Stimulated activated CD4-positive, alpha-beta T cell treated with anti-CD3 and anti-CD28 coated beads, Interleukin-15, amount 100 ng/mL, for 24 hours (primary cell): ENCODE measurements at places on chromosomes 4 and X.
A peak's percentile ranks its signal among the peaks of the same experiment; 100 is the strongest.

- DNase-seq, result no peak
Measured at GRCh38 chr4:183591301-183591700, 67.7 kb downstream of the RWDD4 start.

DNA sequence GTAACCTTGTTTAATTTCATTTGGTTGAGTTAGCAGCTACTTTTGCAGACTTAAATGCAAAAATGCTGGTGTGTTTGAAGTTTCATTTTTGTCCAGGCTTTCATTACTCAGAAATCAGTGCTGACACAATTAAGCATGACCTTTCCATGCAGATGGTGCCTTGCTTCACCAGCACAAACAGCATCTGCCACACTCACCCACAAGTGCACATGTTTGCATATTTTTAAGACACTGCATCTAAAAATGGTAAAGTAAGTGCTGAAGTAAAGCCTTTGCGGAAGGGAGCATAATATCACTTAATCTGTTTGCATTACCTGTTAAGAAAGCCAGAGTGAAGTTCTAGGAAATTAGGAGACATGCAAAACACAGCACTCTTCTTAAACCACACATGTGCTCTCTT lies 7.3 kb upstream of the DAPP1 start:
- DNase-seq, result no peak

- no peak for DNase-seq
Measured at GRCh38 chr4:105361053-105361452, 112.8 kb downstream of the PPA2 start.

- no peak for DNase-seq
Measured at GRCh38 chrX:2336181-2336580, 164.6 kb downstream of the DHRSX start.

DNA sequence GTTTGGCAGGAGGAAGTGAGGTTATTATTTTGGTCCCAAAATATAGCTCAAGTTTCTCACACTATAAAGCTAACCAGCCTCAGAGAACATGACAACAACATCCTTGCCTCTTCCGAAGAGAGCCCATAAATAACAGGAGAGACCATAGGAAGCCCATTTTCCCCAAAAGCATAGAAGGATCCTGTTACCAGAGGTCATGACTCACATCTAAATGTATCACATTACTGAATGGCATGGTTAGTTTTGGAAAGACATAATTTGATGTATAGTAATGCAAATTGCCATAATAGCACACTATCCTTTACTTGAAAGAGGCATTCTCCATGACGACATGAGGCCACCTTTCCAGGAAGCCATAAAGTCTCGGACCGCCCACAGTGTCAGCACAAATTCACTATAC lies 238.8 kb upstream of the GRIA3 start:
- no peak for DNase-seq

GRCh38 chr4:144302704-144303536 lies 162.4 kb upstream of the GYPA start:
- DNase-seq, result no peak

DNA sequence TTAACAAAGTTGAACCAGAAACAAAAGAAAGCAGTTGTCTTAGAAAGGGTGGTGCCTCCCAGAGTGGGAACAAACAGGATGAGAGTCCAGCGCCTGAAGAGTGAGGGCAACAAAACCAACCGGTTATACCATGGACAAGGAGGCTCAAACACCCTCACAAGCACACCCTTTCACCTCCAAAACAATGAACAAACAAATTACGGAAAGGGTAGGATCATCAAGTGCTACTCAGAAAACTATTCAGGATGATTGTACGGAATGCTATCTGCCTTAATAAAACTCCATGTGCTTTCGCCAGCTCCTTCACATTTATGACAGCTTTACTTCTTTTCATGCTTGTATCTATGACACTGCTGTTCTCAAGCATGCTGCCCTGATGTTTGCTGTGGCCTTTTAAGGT lies 26.8 kb downstream of the SLC39A8 start:
- DNase-seq, result no peak

DNA sequence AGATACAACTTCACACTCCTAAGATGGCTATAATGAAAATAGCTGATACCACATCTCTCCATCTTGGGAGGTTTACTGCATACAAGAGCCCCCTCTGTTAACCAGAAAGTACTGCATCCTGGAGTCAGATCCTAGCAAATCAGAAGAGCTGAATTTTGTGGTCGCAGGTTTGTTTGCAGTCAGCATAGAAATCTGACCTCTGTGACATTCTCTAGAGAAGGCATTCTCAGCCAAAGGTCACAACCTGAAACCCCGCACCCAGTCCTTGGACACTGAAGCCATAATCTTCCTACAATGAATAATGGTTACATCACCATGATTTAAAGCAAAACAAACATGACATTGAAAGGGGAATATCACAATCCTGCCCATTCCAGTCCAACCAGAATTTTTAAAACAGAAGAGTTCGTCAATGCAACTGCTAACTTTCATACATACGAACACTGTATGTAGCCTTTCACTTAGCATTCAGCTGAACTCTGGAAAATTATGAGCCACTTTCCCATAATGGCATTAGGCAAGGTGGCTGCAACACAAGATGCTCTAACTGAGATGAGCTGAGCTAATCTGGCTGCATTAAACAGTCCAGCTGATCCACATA lies 17.6 kb downstream of the HS6ST2 start:
- DNase-seq, result no peak

DNA sequence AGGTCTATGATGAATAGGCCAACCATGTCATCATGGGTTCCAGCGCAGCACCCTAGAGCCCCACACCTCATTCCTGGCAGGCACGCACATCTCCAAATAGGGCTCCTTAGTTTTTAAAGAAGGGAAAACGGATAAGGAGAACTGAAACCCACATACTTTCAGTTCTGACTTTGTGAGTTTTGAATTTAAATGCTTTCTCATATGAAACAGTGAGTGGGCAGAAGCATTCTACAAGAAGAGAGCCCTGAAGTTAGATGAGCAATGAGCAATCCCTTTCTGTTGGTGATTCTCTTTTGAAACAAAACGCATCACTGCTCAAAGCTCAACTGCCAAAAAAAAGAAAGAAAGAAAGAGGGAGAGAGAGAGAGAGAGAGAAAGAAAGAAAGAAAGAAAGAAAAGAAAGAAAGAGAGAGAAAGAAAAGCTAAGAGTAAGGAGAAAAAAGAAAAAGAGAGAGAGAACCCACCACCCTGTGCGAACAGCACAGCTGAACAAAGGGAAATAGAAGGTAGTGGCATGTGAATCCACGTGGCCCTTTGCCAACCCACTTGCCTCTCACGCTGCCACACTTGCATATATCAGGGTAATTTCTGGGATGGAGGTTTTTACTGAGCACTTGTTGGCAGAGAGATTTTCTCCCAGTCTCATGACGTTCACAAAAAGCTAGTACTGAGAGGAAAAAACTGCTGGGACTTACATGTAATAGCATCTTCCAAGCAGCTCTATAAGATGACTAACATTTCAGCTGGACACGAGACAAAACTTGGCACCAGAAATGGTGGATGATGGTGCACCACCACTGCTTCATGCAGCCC lies 31.0 kb downstream of the TMSB4X start:
- DNase-seq, result peak; percentile 48
